ENCODE measurements at places on chromosomes 3 and 15.

GRCh38 chr15:79169526-79170133 lies 79.0 kb upstream of the RASGRF1 start:
- DNase-seq: no peak

DNA sequence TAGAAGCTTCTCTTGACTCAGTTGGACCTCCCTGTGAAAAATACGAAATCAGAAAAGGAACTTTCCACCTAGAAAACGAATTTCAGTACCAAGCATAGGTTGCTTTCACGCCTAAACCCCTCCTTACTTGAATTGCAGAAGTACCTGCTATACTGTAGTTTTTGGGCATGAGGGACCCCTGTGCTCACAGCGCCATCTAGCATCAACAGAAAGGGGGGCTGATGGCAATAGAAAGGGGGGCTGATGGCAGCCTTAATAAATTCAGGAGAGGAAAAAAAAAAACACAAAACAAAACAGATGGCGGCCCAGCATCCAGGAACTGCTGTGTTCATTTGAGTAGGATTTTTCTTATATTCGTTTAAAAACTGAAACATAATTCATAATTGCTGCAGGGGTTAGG lies 96.7 kb downstream of the NPAP1 start:
- no peak for DNase-seq

DNA sequence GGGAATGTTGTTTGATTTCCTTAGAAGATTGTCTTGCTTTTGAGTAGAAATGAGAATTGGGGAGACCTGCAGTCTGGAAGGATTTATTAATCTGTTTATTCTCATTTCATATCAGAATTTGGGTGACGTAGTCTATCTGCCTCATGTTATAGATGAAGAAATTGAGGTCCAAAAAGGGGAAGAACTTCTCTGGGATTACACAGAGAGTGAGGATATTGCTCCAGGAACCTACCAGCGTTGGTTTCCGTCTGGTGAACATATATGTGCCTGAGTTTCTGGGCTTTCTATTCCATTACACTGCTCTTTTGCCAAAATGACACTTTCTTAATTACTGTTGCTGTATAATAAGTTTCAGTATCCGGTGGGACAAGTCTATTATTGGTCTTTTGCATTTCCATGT lies 51.8 kb downstream of the CTDSPL start:
- DNase-seq: no peak

- no peak for DNase-seq
These were observed 4.7 kb downstream of the C3orf18 start for GRCh38 chr3:50562861-50563260.

DNA sequence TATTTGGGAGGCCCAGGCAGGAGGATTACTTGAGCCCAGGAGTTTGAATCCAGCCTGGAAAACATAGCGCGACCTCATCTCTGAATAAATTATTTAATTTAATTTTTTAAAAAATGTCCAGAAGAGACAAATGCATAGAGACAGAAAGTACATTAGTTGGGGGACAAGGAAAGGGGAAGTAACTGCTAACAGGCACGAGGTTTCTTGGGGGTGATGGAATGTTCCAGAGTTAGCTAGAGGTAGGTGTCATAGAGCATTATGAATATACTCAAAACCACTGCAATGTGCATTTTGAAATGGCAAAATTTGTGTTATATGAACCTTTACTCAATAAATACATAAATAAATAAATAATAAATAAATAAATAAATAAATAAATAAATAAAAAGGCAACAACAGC lies 31.7 kb upstream of the CYP11A1 start:
- no peak for DNase-seq

DNA sequence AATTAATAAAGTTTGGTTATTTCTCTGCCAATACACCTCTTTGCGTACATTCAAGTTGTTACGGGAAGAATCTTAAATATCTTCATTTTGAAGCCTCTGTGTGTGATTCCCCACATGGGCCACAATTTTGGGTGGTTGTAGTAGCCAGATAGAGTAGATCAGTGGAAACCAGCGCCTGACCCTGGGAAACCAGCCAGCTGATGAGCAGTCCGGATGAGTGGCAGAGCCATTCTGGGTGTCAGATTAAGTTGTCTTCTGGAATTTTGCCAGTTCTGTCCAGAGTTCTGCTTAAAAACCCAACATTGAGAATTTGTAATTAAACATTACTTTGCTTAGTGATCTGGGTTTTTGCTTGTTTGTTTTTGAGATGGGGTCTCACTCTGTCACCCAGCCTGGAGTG lies 49.7 kb downstream of the MRPS25 start:
- no peak for DNase-seq

GRCh38 chr15:43412096-43412495 lies 41.2 kb downstream of the TUBGCP4 start:
- no peak for DNase-seq

DNA sequence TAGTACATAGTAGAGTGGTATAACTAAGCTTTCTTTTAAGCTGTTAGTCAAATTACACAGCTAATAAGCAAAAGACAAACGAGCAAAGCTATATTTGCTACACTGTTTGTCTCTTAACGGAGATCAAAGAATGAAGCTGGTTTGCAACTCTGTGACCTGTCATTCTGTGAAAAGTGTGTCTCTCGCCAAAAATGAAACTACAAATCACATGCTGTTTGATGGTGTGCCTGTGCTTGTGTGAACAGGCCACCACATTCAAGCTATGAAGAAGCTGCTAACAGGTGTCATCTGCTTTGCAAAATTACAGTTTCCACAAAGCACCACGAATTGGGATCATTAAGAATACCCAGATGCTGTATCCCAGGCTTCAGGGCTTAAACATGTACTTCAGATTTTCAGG lies 667.8 kb upstream of the NAALADL2 start:
- no peak for DNase-seq

DNA sequence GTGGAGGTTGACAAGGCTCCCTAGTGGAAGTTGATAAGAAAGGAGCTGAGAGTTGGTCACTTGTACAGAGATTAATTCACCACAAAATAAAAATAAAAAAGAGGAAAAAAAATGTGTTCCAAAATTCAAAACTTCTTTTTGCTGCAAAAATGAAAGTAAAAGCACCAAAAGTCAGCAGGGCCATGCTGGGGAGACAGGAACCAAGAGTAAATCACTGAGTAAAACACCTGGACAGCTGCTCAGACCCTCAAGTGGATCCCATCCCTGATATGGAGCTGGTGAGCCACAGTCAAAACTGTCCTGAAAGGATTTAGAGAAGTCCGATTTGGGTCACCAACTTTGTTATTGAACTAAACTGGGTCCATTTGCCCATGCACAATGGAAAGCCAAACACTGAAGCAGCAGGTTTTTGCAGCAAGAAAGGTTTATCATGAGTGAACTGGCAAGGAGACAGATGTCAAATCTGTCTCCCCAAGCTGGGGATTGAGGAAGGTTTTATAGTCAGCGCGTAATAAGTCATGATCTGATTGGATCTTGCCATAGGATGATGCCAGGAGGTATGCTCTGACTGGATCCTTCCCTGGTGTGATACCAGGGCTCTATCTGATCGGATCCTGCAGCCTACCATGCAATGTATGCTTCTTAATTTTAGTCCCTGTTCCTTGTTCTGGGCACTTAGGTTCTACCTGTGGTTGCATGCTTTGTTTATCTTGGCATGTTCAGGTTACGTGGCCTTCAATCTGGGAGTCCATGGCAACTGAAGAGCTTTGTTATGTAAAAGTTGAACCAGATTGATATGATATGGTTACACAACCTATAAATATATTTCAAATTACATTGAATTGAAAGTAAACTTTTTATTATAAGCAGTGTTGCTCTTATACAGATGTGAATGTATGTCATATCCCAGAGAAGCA lies 313.2 kb downstream of the POLQ start:
- no peak for DNase-seq

- DNase-seq: no peak
These were observed 922 bp upstream of the TAMM41 start for GRCh38 chr3:11847607-11848006.

DNA sequence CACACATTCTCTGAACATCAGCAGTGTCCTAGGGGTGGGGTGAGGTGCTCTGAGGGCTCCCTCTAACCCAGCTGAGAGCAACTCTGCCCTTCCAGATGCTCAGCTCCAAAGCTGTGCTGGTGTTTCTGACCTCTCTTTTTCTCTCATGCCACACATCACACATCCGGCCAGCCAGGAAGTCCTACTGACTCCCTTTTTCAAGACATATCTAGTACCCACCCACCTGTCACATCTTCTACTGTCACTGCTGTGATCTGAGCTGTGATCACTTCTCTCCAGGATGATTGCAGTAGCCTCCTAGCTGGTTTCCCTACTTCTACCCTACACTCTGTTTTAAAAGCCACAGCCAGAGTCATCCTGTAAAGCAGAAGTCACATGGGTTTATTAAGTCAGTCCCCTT lies 30.2 kb upstream of the MASP1 start:
- no peak for DNase-seq

DNA sequence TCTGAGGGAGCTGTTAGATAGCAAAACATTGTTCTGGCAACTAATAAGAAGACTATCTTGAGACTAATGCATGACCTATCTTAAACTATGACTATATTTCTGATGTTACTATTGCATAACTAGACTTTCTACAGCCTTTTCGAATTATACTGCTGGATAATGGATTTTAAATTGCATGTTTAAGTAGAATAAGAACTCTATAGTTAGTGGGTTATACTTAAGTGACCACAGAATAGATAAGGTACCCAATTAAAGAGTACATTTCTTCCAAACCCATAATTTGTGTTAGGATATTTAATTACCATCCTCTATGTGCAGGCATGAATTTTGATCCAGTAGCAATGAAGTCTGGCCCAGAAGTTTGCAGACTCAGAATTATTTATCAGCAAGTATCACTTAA lies 44.6 kb upstream of the SPPL2A start:
- no peak for DNase-seq

- DNase-seq: no peak
These were observed 80.1 kb downstream of the CD200 start for GRCh38 chr3:112413074-112413473.

- no peak for DNase-seq
These were observed 13.0 kb upstream of the SEC62 start for GRCh38 chr3:169953462-169954141.

DNA sequence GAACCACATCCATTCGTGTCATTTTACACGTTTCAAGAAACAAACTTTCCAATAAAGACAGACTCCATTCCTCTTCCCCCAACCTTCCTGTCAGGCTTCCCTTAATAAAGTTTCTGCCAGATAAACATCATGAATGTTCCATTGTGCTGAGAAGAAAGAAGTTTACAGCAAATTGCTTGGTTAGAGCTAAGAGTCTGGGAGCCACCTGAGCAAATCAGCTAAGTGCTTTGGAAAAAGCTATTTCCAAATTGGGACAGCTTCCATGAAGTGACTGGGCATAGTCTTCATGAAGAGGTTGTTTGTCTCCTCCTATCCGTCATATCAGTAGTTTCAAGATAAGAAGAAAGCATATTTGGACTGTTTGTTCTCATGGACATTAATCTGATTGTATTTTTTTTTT lies 77.0 kb downstream of the MAGI1 start:
- DNase-seq: no peak

GRCh38 chr15:72456684-72457083 lies 17.4 kb upstream of the ARIH1 start:
- no peak for DNase-seq

Measured in renal cortex interstitium (tissue), 15 donors.